Stimulated activated CD4-positive, alpha-beta T cell treated with anti-CD3 and anti-CD28 coated beads, TNF-alpha, amount 100 ng/mL, for 1 hour (primary cell): ENCODE measurements at places on chromosomes 1 and 21.

DNA sequence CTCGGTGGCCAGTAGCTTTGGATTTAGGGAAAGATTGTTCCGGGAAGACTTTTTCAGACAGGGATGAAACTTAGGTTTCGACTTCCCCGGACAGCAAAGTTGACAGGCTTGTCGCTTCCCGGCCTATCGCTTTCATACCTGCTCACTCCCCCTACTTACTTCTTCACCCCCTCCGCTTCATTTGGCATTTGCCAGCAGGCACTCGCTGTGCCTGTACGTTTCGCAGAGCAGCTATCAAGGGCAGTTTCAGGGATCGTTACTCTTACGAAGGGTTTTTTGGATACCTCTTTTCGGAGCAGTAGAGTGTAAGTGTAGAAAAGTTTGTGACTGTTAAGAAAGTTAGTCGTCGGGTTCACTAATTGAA is 393 bp downstream of the BLZF1 start:
- no peak for DNase-seq

DNA sequence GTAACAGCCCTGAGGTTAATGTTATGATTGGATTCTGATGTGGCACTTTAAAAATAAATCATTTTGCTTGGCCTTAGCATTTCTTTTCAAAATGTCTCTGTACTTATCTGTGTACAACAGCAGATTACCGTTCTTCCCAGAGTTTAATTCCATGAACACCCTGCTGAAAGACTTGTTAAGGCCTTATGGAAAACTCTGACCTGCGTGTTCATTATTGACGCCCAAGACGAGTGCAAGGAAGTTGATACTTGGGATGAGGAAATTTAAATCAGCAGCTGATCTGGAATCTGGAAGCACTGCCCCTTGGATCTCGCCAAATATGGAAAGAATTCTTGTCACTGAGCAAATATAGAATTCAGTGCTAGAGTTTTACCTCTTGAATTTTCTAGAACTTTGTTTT is 6.7 kb downstream of the ERG start:
- no peak for DNase-seq

DNA sequence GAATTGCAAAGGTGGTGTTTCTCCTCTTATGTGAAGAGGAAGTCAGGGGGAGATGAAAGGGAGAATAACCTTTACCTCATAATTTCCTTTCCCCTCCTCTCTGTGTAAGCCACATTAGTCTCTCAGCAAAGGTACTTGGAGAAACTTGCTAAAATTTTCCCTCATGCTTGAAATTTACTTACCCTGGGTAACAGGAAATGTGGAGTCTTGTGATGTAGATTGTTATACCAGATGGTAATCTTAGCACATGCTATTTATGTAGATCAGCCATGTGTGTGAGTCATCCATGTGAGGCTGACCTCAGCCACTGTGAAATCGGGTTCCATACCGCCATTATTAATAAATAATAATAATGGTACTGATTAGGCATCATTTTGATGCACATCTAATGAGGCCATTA is 128.4 kb downstream of the TGFB2 start:
- DNase-seq: no peak

DNA sequence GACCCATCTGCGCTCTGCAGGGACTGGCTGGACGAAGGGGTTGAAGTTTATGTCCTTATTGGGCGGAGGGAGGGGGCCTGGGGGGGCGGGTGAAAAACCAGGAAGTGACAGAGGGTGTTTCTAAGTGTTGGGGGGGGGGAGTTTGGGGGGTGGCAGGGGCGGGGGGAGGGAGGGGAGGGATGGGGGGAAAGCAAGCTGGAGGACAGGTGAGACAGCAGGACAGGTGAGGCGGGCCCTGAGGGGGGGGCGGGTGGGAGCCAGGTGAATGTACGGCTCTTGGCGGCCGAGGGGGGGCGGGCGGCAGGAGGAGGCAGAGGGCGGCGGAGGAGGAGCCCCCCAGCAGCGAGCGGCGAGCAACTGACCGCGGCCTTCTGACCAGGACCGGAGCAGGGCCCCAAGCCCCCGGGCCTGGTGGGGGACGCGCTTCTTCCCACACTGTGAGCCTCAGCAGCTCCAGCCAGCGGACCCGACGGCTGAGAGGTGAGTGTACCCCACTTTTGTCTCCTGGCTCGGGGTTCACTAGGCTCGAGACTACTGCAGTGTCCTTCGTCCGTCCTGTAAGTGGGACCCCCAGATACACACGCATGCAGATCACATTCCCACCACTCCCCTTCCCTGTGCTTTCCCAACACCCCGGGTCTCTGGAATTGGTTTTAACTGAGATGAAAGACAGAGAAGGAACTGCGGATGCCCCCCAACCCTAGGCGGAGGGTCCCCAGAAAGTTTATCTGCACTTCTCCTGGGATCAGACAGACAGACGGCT is at the start of gene ZBTB7B:
Gene ZBTB7B, plus strand, starts transcription at position 339 of the 763 bp plus-strand sequence. CDS start 11,859 bp downstream, outside the sequence.
- no peak for DNase-seq

- no peak for DNase-seq
Observed at GRCh38 chr1:86618358-86618757, 71.5 kb downstream of the CLCA4 start.

DNA sequence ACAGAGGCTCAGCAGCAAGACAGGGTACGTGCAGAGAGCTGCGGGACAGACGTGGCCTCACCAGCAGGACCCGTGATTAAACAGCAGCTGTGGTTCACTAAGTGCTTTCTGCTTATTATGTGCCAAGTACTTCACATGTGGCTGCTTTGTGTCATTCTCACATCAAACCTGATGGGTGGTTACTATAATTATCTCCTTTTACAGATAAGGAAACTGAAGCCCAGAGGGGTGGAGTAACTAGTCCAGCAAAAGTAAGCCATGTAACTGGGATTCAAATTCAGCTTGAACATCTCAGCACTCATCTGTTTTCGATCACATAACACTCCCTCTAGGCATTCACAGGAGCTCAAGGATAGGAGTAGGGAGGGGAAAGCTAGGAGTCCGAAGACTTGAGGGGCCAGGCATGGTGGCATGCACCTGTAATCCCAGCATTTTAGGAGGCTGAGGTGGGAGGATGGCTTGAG is 50.8 kb upstream of the CLIC4 start:
- no peak for DNase-seq

DNA sequence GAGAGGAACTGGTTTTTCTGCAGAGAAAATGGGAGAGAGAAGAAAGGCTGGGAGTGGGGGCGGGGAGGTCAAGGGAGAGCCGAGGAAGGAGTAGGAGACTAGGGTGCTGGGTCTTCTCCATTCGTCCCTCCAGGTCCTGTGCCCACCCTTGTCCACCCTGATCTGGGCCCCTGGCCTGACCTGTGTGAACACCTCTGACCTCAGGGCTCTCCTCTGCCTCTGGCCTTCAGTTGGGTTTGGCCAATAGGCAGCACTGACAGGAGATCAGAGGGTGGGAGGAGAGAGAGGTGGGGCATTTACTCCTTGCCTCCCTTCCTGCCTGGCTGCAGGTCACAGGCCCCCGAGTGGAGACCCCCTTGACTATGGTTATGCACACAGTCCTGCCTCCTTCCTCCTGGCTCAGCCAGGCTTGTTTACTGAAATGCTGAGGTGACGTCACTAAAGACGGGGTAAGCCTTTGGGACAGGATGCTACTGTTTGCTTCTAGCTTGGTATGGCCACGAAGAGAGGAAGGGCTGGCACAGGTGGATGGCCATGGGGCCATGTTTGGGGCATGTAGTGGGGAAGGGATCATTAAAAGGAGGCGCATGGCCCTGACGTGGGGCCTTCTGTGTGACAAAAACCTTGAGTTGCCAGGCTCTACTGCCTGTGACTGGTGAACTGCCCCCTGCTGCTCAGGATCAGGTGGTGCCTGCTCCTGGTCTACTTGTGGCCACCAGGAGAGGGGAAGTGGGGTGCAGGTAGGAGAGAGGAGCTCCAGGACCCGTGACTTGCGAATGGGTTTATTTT is 248.7 kb upstream of the CSF3R start:
- no peak for DNase-seq

DNA sequence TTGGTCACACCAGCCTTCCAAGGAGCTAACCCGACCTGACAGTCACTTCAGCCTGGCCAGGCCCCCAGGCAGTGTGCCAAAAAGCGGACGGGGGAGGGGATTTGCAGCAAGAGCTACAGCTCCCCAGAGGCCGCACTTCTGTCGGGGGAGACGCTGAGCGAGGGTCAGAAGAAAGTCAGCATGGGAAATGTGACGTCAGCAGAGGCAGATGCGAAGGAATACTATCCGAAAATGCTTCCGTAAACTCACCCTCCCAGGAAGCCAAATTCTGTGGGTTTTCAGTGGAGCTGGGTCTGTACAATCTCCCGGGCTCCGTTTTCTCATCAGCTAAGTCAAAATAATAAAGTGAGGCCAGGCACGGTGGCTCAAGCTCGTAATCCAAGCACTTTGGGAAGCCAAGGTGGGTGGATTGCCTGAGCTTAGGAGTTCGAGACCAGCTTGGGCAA is 28.5 kb upstream of the ECE1 start:
- DNase-seq: no peak

DNA sequence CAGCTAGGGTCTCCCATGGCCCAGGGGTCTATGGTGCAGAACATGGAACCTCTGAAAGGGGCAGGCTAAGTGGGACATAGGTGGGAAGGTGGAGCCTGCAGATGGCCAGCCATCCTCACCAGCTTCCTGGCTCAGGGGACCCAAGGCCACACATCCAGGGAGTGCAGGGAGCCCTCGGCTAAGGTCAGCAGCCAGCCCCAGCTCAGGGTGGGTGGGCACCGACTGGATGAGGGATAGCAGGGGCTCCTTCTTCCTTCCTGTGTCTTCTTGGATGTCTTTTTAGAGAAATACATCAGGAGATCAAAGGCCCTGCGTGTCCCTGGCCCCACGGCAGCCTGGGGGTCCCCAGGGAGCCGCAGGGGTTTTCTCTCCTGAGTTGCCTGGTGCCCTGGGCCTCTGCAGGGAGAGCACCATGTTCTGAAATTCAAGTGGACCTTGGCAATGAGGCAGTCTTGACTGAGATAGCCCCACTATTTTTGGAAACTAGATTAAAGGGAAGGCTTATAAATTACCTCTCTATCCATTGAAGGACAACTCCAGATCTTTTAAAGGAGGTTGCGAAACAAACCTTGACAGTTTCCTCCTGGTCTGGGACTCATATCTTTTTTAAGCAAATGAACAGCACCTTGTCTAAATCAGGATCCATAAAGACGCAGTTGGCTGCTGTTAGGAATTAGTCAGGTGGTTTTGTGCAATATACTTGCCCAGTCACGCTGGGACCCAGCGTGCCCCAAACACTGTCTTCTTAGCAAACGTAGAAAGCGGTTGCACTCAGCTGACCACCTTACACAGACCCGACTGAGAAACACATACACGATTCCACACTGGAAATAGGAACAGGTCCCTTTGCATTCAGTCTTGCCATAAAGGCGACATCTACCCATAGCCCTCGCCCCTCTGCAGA is 242.3 kb downstream of the TOMM20 start:
- DNase-seq: no peak

DNA sequence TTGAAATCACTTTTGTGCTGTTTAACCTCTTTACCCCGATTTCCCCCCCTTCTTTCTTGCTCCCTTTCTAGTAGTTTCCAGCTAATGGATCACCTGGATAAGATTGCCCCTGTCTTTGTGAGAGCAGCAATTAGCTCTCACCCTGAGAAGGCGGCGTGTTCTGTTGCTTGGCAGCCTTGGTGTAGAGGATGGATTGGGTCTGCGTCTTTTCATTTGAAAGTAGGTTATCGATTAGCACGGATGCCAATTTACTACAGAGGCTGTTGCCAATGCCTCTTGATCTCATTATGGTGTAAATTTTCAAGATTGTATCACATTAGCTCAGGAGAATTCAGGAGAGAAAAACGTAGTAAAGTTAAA is 26.4 kb downstream of the KIF26B start:
- no peak for DNase-seq

GRCh38 chr1:72557446-72558049 is 275.2 kb upstream of the NEGR1 start:
- no peak for DNase-seq

- no peak for DNase-seq
Observed at GRCh38 chr1:212060632-212061472, 25.3 kb downstream of the DTL start.

GRCh38 chr1:229037806-229038405 is 233.0 kb upstream of the RAB4A start:
- no peak for DNase-seq

DNA sequence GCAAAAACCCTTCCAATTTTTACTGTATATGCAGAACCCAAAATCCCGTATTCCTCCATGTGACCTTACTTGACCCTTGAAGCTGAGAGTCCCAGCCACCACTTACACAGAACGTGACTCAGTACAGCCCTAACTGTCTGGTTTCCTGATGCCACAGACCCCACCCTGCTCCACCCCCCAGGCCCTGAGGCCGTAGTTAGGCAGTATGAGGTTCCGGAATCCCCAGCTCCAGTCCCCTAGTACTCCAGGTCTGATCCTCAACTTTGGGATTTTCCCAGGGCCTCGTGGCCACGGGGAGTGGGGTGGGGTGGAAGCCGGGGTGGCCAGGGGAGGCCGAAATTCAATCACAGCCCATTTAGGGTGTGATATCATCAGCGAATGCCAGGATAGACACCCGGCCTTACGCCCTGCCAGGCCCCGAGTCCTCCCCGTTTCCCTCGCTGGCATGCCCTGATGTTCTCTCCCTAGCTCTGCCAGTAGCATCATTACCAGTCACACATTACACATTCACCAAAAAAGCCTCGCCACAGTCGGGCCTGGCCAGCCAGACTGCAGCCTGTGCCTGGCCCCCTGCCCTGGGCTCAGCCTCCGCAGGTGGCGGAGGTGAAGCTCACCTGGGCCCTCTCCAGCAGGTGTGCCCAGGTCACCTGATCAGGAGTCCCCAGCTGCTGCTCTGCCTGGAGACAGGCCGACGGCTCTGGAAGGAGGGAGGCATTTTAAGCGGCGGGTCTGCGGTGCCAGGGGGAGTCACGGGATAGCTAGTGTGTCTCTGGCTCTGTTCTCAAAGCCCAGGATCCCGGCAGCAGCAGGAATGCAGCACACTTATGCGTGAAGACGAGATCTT is 70.8 kb downstream of the SCCPDH start:
- no peak for DNase-seq

GRCh38 chr1:199081739-199082138 is 442.9 kb downstream of the PTPRC start:
- no peak for DNase-seq

GRCh38 chr1:171221665-171222591 is 26.4 kb upstream of the FMO1 start:
- DNase-seq: no peak

- no peak for DNase-seq
Observed at GRCh38 chr1:51936531-51936930, 54.0 kb downstream of the RAB3B start.

- no peak for DNase-seq
Observed at GRCh38 chr1:200217703-200218102, 190.2 kb downstream of the NR5A2 start.

- no peak for DNase-seq
Observed at GRCh38 chr1:194062962-194063361, 876.5 kb upstream of the B3GALT2 start.

GRCh38 chr1:225928186-225929175 is 4.4 kb upstream of the PYCR2 start:
- DNase-seq: no peak
